Epithelial cell of esophagus (primary cell): ENCODE measurements at places on chromosomes 3 and 15.

DNA sequence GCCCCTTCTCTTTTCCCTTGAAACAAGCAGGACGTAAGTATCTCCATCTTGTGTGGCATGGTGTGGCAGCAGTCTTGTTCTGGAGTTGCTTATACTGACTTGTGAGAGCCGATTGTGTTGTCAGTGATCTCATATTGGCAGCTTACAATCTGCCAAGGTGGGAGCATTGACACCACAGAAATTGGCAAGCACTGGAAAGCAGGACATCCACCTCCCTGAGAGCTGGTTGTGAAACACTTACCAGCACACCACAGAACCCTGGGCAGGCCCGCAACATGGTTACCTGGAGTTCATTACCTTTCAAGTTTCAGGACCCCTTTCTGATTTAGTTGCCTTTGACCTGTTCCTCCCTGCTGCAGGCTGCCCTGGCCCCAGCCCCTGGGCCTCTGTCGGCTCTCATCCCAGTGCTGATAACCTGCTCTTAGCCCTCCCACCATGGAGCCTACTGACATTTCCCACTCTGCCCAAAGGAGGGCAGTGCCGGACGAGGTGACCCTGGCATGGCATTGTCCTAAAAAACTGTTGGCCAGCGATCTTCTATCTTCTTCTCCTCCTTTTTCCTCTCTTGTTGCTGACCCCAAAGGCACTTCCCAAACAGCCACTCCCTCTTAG, 10.6 kb upstream of the ATP2B2 start:
- no peak for DNase-seq

- no peak for DNase-seq
These were observed 34.3 kb upstream of the CMC1 start for GRCh38 chr3:28207000-28207733.

DNA sequence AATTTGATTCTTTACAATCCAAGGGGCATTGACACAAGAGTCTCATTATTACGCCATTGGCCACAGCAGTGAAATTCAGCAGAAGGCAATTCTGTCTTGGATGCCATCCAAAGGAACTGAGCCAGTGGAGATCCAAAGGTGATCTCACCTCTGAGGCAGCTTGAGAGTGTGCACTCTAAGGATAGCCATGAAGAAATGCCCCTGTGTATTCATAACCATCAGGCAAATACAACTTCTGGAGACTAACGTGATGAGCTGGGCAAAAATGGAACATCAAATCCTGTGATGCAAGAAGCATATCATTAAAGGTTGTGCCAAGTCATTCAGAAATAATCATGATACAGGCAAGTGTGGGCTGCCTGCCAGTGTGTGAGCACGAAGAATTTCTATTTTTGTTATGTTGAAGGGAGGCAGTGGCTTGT, 41.4 kb downstream of the ROBO2 start:
- peak; percentile 97 for DNase-seq

DNA sequence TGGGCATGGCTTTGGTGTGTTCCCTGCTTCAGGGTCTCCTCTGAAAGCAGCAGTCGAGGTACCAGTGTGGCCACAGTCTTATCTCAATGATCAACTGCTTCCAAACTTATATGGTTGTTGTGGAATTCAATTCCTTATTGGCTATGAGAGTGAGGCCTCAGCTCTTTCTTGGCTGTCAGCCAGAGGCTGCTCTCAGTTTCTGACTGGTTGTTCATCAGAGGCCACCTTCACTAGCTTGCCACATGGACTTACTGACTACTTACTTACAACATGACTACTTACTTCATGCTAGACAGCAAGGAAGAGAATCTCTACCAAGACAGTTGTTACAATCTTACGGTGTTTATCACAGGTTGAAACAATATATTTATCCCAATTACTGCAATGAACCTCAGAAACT, 789.2 kb downstream of the DIPK2A start:
- peak; percentile 8 for DNase-seq

GRCh38 chr15:92527197-92527596, 128.4 kb downstream of the FAM174B start:
- DNase-seq: no peak

GRCh38 chr15:78950902-78951840, 6.3 kb upstream of the CTSH start:
- peak; percentile 39 for DNase-seq

GRCh38 chr15:43998607-43999006, 171.8 kb downstream of the WDR76 start:
- peak; percentile 43 for DNase-seq

- DNase-seq: no peak
These were observed 69.1 kb downstream of the KBTBD8 start for GRCh38 chr3:67067251-67067650.

GRCh38 chr3:155350571-155350970, 57.1 kb upstream of the STRIT1 start:
- no peak for DNase-seq

- peak; percentile 33 for DNase-seq
These were observed at the start of gene ZNF385D for GRCh38 chr3:21750831-21751391. Gene ZNF385D (minus strand): TSS chr3:21751210. CDS start chr3:21750916, 294 bp downstream.

GRCh38 chr3:140467796-140468315, 210.0 kb upstream of the TRIM42 start:
- no peak for DNase-seq

- no peak for DNase-seq
These were observed 37.8 kb downstream of the IQGAP1 start for GRCh38 chr15:90425726-90426346.

DNA sequence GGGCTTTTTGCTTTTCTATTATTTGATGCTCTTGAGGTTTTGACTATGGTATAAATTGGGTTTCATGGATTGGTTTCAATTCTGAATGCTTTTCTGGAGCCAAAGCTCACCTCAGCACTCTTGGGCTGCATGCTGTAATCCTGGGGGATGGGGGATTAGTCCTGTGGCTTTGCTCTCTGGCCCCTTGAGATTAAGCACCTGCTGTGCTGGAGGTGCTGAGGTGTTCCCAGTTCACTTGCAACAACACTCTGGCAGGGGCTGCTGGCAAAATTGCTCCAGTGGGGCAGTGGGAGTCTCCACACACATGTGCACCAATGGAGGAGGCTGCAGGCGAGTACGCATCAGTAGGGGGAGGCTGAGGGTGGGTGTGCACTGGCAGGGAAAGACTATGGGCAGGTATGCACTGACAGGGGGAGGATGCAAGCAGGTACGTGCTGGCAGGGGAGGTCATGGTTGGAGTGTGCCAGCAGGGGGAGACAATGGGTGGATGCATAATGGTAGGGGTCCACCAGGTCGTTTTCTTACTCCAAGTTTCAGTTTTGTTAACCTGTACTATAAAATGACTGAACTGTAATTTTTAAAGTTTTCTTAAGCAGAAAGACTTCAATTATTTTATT, 489.2 kb downstream of the FGF12 start:
- no peak for DNase-seq

DNA sequence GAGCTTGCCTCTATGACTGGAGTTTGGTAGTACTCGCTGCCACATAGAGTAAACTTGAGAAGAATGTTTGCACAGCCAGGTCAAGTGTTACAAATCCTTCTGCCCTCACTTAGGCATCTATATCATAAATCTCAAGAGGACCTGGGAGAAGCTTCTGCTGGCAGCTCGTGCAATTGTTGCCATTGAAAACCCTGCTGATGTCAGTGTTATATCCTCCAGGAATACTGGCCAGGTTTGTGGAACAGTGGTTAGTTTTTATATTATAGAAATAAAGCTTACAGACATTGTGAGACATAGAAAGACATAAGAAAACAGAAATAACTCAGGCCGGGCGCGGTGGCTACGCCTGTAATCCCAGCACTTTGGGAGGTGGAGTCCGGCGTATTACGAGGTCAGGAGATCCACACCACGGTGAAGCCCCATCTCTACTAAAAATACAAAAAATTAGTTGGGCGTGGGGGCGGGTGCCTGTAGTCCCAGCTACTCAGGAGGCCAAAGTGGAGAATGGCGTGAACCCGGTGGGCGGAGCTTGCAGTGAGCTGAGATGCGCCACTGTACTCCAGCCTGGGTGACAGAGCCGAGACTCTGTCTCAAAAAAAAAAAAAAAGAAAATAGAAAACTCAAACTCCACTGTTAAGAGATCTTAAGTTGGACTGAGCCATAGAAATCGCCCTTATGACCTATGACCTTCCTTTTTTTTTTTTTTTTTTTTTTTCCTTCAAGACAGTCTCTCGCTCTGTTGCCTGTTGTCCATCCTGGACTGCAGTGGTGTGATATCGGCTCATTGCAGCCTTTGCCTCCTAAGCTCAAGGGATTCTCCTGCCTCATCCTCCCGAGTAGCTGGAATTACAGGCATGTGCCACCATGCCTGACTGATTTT, 2.2 kb downstream of the RPSA start:
- DNase-seq: no peak

DNA sequence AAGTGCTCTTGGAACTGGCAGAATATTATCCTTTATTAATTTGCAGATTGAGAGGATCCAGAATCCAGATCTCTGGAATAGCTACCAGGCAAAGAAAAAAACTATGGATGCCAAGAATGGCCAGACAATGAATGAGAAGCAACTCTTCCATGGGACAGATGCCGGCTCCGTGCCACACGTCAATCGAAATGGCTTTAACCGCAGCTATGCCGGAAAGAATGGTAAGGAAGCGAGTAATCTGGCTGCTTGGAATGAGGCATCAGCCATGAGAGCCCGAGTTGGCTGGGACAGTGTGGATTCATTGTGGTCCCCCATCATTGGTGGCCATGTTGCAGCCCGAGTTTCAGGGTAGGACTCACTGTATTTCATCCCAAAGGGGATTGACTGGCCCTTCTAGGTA, 47.1 kb downstream of the PARP14 start:
- no peak for DNase-seq

GRCh38 chr3:53845103-53845880, 927 bp downstream of the CHDH start:
- peak; percentile 43 for DNase-seq

- DNase-seq: no peak
These were observed 215.0 kb downstream of the PTPRG start for GRCh38 chr3:61776390-61776789.

GRCh38 chr3:66259566-66260255, 38.9 kb downstream of the SLC25A26 start:
- peak; percentile 29 for DNase-seq

DNA sequence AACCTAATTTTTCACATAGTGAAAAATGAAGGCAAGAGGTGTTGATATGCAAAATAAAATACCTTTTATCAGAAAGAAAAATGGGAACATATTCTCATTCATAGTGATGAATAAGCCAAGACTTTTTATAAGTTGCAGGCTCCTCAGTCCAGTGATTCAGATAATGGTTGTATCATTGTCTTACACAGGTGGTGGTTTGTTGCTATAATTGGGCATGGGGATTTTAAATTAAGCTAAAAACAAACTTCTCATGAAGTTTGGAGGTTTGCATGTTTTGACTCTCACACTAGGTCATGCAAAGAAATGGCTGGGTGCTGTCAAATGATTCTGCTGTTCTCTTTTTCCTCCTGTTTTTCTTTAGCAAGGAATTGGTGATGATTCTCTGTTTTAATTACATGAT, 60.8 kb upstream of the SKIL start:
- no peak for DNase-seq

GRCh38 chr3:113377158-113377557, 64.1 kb downstream of the CFAP44 start:
- DNase-seq: peak; percentile 23

DNA sequence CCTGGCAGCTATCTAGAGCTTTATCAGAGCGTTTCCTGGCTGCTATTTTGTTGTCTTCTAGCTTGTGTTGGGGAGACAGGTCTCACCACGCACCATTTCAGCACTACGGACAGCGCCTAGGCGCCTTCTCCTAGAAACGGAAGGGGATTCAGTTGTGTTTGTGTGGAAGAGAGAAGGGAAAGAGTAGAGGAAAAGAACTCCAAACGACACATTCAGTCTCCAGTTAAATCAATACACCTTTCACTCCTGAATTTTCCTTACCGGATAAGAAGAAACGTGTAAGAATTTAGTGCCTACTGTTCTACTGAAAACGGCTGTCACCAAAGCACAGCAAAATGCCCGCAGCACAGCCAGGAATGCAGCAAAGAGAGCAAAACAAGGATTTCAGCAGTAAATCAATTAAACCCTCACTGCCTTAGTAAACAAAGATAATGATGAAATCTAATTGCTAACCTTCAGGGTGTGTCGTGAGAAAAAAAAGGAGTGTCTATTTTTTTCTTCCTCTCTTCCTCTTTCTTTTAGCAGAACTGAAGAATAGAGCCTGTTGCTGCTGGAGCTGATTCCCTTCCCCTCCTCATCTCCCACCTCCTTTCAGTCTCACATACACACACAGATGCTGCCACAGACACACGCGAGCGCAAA, 412 bp upstream of the CTXN2 start:
- DNase-seq: peak; percentile 80

DNA sequence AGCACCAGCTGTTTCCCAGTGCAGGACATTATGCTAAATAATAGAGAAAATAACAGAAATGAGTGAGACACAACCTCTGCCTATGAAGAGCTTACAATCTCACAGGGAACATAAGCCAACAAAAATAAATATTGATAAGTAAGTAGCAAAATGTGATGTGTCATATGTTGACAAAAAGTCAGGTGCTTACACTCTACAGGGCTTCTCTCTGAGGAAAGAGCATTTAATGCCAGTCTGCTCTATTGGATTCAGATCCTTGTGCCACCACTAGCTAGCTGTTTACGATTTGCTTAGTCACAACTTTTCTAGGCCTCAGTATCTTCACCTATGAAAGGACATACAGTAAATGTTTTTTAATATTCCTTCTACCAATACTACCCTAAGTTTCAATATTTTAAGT, 500.9 kb upstream of the NAALADL2 start:
- no peak for DNase-seq

DNA sequence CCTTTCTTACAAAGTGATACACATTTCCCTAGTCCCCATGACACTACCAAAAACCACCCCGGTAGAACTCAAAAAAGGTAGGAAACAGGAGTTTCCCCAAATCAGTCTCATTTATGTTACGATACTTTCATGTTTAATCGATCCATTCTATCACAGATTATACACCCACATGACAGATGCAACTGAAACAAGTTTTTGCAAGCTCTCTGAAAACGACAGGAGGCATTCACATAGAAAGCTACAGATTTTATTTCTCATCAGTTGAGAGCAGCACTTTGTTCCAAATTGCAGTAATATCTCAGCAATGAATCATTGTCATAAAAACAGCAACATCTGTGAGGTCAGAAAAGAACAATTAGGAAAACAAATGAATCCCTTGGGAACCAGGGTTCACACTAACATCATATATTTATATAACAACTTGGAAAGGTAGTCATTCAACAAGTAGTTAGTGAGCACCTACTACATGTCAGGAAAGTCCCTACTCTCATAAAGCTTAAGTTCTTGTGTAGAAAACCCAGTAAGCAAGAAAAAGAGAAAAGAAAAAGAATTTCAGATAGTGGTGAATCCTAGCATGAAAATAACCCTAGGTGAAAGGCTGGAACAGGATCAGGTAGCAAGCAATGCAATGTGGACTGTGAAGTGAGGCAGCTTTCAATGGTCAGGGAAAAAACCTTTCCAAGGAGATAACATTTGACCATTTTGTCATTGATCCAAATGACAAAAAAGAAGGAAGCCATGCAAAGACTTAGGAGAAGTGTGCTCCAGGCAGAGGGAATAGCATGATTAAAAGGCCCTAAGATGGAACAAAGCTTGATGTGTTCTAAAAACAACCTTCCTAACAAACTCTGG, 8.3 kb downstream of the PLD1 start:
- DNase-seq: peak; percentile 89
